Stomach (tissue), 19 donors: ENCODE measurements at places on chromosomes 5 and 9.

GRCh38 chr5:15012061-15012460 lies 140.5 kb upstream of the ANKH start:
- no peak for DNase-seq

- no peak for DNase-seq
Observed at GRCh38 chr5:111635916-111636570, 121.0 kb downstream of the NREP start.

DNA sequence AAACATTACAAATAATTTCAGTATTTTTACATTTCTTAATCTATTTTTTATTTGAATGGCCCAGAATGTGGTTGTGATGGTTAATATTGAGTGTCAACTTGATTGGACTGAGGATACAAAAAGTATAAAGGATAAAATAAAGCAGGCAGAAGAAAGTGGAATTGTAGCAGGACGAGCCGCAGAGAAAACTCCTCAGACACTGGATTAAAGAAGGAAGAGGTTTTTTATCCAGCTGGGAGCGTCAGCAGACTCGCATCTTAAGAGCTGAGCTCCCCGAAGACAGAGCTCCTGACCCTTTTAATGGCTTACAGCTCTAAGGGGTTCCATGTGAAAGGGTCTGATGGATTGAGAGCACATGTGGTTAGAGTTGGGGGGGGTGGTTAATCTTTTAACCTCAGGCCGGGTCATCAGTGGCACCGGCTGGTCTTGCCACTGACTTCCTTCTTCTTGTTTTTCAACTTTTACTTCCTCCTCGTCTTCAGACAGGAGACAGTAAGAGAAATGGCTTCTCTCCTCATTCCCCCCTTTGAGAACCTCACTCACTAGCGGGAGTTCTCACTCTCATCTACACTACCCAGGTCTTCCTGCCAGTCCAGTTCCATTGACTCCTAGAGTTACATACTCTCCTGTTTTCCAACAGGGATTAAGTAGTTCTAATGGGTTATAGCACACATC lies 80.0 kb downstream of the TMEM161B start:
- DNase-seq, result peak; percentile 9

DNA sequence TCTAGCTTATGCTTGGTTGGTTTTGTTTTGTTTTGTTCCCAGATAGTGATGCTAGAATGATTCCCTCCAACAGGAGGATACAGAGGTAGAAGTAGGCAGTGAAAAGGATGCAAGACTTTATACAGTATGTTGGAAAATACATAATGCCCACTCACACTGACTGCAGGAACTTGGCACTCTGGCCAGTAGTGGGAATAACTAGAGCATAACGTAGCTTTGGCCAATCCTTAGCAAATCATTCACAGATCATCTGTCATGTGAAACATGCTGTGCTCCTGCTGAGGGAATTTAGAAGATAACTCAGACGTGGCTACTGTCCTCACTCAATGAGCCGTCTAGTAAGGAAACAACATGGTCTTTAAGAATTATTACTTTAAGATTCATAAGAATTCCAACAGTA lies 13.5 kb downstream of the CFAP90 start:
- DNase-seq, result no peak

GRCh38 chr9:37144762-37145161 lies 24.4 kb downstream of the ZCCHC7 start:
- peak; percentile 10 for DNase-seq

- DNase-seq, result no peak
Observed at GRCh38 chr9:4886698-4887097, 94.0 kb downstream of the RCL1 start.

GRCh38 chr5:50744776-50745175 lies 78.3 kb downstream of the PARP8 start:
- DNase-seq, result peak; percentile 26

DNA sequence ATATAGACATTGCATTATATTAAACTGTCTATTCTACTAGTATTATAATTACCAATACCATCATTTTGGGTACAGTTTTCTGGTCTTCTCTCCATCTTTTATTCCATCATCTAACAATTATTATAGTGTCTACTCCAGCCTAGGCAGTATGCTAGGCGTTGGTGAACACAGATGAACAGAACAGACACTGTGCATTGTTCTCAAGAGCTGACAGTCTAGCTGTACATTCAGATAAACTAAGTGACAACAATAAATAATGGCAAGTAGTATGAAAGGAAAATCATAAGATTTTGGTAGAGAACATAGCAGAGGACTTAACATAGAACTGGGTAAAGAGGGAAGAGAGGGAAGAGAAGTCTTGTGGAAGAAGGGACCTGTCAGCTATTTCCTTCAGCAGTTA lies 12.5 kb upstream of the SGCD start:
- DNase-seq, result no peak

DNA sequence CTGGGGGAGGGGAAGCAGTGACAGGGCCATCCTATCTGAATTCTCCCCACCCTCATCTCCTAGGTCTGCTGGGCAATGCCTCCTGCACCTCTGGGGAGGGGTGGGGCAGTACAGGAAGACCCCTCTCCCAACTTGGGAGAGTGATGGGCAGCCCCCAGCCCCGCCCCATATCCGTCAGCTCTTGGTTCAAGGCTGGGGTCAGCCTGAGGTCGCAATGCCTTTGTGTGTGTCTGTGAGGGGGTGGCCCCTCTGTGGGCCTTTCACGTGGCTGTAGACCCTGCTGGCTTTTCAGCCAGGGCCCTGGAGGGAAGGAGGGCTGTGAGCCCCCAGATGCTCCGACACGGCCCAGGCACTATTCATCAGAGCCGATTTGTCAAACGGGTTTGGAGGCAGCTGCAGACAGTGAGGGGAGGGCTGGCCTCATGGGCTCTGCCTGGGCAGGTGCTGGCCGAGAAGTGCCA lies 49.5 kb upstream of the RNU6ATAC start:
- DNase-seq, result no peak

GRCh38 chr5:1137567-1138444 lies 25.9 kb upstream of the SLC12A7 start:
- DNase-seq, result no peak

- DNase-seq, result no peak
Observed at GRCh38 chr9:112326194-112326593, 7.2 kb downstream of the PTBP3 start.

GRCh38 chr9:3246241-3246640 lies 279.6 kb downstream of the RFX3 start:
- DNase-seq, result no peak
